ENCODE measurements at places on chromosomes 3 and 15.
A peak's percentile ranks its signal among the peaks of the same experiment; 100 is the strongest.

DNA sequence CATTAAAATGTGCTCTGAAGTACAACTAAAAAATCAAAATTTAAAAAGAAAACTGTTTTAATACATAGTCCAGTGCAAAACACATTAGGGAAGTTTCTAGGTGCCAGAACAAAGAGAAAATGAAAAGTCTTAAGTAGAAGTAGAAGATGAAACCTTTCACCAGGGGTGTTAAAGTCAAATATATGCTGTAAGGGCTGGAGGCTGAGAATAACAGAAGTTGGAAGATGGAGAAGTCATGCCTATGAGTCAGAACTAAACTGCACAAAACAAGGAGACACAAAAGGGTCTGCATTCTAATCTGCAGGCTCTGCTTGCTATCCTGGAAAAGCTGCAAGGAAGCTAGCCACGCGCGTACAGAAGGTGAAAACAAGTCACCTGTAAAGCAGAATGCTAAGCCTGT is 48.7 kb upstream of the CPB1 start:
- no peak for DNase-seq

GRCh38 chr15:51280838-51281237 is 57.6 kb downstream of the CYP19A1 start:
- DNase-seq, result no peak

GRCh38 chr3:67809370-67809935 is 155.0 kb upstream of the SUCLG2 start:
- DNase-seq, result no peak

DNA sequence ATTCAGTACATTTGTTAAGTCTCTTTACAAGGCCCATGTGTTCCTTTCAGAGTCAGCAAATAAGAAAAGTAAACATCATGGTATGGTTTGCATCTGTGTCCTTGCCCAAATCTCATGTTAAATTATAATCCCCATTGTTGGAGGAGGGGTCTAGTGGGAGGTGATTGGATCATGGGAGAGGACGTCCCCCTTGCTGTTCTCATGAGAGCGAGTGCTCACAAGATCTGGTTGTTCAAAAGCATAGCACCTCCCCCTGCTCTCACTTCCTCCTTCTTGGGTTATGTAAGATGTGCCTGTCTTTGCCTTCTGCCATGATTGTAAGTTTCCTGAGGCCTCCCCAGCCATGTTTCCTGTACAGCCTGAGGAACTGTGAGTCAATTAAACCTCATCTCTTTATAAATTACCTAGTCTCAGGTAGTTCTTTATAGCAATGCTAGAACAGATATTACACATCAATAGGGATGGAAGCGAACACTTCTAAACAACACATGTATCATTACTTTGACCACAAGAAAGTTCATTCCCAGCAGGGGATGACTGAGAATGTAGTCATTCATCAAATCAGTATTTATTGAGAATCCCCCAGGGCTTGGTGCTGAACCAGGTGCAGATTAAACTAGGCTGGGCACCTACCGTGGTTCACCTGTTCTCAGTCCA is 4.1 kb downstream of the EFCAB12 start:
- no peak for DNase-seq

- no peak for DNase-seq
Measured at GRCh38 chr3:133842158-133842557, 36.5 kb downstream of the SRPRB start.

- DNase-seq, result no peak
Measured at GRCh38 chr3:73024836-73025235, 28.2 kb downstream of the PPP4R2 start.

GRCh38 chr3:100158918-100159330 is 44.6 kb upstream of the FILIP1L start:
- no peak for DNase-seq

GRCh38 chr3:72258361-72259141 is 473.6 kb upstream of the PROK2 start:
- no peak for DNase-seq

- no peak for DNase-seq
Measured at GRCh38 chr3:11509173-11510000, 134.3 kb downstream of the VGLL4 start.

GRCh38 chr3:102233881-102234280 is 200.9 kb upstream of the ZPLD1 start:
- no peak for DNase-seq

DNA sequence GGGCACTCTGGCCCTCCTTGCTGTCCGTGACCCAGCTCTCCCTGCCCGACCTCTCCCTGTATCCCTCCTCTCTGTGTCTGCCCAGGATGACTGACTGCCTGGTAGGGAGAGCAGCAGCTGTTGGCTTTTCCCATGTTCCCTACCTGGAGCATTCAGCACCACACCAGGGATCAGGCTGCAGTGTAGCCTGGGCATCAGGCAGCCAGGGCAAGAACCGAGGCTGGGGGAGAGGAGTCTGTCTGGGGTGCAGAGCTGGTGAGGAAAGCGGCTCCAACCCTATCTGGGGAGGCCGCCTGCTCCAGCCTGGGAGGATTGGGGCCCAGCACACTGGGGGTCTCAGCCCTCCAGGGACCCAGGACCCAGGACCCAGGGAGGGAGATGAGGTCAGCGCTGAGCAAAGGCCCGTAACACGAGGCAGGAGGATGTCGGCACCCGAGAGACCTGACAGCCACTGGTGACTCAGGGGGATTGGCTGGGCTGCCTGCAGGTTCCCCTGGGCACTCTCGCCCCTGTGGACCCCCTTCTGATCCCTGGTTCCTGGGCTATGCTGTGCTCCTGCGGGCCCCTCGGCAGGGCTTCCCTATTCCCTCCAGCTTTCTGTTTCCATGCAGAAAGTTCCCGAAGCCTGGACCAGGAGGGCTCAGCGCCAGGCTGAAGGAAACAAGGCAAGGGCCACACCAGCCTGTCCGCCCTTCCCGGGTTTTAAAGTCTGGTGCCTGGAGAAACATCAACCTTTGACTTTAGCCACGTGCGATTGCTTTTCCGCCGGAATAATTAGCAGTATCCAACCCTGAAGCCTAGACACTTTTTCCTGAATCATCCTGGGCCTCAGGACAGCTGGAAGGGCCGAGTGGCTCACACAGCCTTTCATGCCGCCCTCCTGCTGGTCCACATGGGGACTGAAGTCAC is 128.2 kb upstream of the MEF2A start:
- no peak for DNase-seq

DNA sequence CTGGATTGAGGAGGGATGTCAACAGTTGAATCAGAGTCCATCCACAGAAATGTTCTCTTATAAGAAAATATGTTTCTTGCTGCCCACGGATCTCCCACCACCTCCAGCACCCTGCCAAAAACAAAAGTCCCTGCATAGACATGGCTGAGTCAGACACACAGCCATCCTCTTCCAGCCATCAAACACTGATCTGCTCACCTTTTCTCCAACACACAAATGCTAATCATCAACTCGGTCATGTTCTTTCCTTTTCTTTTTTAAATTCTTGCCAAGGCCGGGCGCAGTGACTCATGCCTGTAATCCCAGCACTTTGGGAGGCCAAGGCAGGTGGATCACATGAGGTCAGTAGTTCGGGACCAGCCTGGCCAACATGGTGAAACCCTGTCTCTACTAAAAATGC is 110.7 kb upstream of the IL12A start:
- no peak for DNase-seq

- no peak for DNase-seq
Measured at GRCh38 chr3:18872466-18872865, 275.8 kb upstream of the KCNH8 start.

- DNase-seq, result no peak
Measured at GRCh38 chr3:49647741-49648140, 26.4 kb upstream of the APEH start.

GRCh38 chr3:15645740-15646501 is 44.4 kb downstream of the BTD start:
- peak; percentile 79 for DNase-seq

- no peak for DNase-seq
Measured at GRCh38 chr15:52097180-52097579, 15.4 kb downstream of the BCL2L10 start.

GRCh38 chr3:1007866-1008265 is 85.0 kb upstream of the CNTN6 start:
- no peak for DNase-seq

GRCh38 chr3:77530870-77531269 is 491.0 kb downstream of the ROBO2 start:
- DNase-seq, result no peak

DNA sequence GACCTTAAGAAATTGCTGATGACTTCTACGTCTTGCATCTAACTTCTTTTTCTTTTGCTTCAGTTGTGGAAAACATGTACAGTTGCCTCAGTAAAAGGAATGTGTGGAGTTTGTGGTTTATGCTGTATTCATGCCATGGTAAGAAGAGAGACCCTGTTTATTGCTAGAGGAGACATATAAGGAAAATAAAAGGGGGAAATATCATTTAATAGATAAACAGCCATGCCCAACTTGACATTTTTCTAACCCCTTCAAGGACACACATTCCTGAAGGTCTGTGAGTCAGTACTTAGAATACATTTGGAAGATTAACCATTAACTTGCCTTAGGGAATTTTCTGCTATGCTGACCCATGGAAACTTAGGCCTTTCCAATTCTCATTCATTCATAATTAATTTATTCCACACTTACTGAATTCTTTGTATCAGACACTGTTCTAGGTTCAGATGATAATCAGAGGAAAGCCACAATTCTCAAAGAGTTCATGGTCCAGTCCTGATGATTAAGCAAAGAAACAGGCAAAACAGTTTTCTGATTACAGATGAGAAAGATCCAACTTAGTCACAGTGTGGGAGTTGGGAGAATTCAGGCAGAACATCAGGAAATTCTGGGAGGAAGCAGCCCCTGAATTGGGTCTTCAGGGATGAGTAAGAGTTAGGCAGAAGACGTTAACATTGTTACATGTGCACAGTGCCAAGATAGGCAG is 329.8 kb upstream of the RASGRP1 start:
- DNase-seq, result no peak

DNA sequence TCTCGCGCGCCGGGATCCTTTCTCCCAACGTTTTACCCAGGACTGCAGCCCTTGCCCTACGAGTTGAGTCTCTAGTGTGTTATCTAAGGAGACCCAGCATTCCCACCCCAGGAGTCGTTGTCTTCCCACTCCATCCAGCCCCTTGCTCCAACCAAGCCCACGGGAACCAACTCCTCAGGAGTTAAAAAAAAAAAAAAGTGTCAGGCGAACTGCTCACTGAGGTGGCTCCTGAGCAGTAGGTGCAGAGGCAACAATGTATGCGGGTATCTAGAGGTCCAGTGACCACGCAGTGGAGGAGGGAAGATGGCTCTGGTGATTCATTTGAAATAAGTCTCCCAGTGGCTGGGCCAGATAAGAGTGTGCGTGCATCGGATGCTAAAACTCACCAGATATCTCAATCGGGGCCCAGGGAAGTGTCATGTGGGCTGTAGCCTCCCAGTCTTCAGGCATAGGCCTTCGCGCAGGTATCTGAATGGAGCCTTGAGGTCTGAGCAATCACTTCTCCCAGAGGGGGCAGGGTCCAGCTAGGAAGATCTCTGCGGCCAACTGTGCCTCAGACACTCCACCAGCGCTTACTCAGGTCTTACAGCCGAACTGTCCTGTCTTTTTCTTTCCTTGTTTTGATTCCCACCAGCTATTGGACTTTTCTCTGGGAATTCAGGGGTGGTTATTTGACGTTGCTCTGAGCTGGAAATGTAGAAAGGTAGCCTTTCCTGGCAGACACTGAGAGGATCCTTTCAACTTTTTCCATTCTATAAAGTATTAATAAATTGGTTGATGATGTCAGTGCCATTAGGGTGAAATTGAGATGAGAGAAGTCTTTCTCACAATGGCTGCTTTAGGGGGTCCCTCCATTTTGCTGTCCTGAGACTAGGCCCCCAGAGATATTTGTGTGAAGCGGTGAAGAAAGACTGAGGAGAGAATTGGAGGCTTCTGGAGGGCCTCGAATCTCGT is 21.0 kb downstream of the ZIC4 start:
- no peak for DNase-seq

GRCh38 chr3:37945807-37946530 is 44.6 kb upstream of the VILL start:
- no peak for DNase-seq

- DNase-seq, result no peak
Measured at GRCh38 chr3:171776839-171777583, 33.3 kb downstream of the PLD1 start.

- no peak for DNase-seq
Measured at GRCh38 chr3:37833302-37834186, 28.1 kb upstream of the CTDSPL start.

DNA sequence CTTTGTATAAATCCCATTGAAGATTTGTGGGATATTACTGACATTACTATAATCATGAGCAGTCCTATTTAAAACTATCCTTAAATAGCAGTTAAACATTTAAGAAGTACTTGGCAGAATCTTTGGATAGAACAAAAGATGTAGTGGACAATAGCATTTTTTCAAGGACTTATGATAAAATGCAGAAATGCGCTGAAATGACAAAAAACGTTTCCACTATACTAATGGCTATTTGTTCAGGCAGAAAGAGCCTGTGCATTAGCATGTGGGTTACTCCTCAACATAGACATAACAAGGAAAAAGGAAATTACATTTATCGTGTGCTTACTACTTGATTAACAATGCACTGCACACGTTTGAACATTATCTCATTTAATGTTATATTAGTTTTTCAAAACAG is 80.7 kb downstream of the GADL1 start:
- no peak for DNase-seq

- DNase-seq, result no peak
Measured at GRCh38 chr15:45544266-45545023, 21.9 kb upstream of the SLC30A4 start.
